ENCODE measurements at places on chromosomes 12 and 14.
A peak's percentile ranks its signal among the peaks of the same experiment; 100 is the strongest.

GRCh38 chr12:58204071-58204470 is 262.7 kb downstream of the ATP23 start:
- DNase-seq, result no peak

DNA sequence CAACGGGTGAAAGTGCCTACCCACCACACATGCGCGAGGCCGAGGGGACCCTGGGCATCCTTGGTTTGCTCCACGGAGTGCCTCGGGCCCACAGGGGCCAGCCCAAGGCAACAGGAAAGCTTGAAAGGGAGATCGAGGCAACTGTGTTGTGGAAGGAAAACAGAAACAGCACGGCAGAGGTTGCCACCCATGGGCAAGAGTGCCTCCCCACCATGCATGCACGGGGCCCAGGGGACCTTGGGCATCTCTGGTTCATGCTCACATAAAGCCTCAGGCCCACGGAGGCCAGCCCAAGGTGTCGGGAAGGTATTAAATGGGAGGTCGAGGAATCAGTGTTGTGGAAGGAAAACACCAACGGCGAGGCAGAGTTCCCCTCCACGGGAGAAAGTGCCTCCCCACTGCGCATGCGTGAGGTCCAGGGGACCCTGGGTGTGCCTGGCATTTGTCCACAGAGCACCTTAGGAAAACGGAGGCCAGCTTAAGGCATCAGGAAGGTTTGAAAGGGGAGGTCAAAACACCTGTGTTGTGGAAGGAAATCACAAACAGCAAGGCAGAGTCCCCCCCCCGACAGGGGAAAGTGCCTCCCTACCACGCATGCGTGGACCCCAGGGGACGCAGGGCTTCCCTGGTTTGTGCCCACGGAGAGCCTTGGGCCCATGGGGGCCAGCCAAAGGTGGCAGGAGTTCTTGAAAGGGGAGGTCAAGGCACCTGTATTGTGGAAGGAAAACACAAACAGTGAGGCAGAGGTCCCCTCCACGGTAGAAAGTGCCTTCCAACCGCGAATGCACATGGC is 367.3 kb downstream of the ALG10 start:
- no peak for DNase-seq

DNA sequence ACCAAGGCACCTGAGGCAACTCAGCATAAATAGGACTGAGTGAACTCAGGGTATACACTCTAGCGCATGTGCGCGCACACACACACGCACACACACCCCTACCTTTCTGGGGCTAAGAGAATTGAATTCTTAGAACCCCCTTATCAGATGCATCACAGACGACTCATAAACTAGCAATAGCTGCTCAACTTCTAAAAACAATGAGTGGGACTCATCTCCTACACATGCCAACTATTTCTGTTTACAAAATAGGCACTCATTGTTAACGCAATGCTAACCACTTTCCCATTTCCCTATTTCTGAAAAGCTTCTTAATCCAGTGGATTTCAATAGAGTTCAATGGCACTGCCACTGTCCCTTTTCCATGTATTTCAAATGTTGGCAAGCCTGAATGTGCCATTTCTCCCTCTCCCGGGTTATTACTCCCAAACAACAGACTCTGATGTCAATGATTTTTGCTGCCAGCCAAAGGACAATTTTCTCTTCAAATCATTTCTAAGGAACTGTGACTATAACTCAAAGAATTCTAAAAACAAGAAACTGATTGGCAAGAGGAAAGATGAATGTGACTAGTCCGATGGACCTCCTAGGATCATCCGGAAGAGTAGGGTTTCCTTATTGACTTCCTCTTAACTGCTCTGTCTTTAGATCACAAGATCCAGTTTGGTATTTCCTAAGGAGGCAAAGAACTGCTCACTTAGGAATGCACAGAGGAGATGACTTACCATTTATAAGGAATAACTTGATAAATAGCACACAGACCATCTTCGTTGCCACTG is 48.8 kb downstream of the SLC38A1 start:
- DNase-seq, result peak; percentile 36

DNA sequence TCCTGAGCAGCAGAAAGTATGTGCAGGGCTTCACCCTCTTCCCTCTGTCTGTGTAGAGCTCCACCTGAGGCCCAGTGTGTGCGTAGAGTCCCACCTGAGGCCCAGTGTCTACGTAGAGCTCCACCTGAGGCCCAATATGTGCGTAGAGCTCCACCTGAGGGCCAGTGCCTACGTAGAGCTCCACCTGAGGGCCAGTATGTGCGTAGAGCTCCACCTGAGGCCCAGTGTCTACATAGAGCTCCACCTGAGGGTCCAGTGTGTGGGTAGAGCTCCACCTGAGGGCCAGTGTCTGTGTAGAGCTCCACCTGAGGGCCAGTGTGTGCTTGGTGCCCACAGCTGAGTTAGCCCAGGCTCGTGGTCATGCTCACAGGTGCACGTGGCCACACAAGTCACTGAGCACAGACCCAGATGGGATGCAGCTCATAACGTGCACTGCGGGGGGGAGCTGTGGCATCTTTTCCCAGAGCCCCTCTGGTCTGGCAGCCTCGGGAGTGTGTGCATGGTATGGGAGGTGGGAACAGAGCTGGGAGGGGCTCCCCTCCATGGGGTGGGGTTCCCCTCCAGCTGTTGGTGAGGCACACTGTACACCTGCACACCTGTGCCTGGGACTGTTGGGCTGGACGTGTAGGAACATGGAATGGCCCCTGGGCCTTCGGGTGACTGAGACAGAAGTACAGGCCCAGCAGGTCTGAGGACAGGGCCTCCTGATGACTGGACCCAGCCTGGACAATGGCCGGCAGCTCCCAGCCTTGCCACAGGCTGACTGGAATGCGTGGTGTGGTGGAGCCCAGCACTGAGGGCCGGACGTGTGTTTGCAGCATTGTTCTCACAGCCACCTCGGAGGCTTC is 20.1 kb downstream of the PACS2 start:
- no peak for DNase-seq

DNA sequence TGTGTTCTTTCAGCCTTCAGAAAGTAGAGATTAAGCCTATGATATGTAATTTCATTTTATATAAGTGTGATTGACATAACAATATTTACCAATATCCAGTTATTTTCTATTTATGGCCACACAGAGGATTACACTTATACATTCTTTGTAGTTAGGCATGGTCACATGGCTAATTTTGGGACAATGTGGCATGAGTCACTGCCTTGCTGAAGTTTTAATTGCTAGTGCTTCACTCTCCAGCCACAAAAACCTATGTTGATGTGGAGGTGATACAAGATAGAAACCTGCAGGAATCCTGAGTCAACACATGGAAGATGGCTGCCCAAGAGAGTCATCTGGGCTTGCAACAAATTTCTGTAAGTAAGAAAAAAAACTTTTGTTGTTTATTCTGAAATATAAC is 17.0 kb downstream of the CLEC14A start:
- DNase-seq, result no peak

GRCh38 chr12:128123096-128123495 is 143.9 kb upstream of the TMEM132C start:
- no peak for DNase-seq
